GM10248 (cell line): ENCODE measurements at places on chromosomes 11 and 22.

DNA sequence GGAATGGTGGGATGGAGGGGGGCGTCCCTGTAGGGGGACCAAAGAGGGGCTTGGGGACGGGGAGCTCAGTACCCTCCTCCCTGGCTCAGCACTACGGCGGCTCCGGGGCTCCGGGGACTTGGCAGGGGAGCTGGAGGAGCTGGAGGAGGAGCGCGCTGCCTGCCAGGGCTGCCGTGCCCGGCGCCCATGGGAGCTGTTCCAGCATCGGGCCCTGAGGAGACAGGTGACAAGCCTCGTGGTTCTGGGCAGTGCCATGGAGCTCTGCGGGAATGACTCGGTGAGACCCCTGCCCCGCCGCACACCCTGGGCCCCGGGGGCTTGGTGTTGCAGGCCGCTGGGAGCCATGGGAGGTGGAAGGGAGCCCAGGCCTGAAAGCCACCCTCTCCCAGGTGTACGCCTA lies 11.8 kb upstream of the MIF start:
- no peak for DNase-seq

DNA sequence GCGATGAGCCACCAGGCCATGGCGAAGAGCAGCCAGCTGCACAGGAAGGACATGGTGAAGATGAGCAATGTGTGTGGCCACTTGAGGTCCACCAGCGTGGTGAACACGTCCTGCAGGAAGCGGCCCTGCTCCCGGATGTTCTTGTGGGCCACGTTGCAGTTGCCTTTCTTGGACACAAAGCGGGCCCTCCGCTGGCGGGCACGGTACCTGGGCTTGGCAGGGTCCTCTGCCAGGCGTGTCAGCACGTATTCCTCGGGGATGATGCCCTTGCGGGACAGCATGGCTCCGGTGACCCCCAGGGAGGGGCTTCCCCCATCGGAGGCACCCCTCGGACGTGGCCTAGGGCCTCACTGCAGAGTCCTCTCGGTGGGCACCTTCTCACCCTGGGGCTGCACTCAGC lies 648 bp downstream of the KCNJ11 start:
- no peak for DNase-seq

- DNase-seq, result no peak
Measured at GRCh38 chr11:120929090-120929489, 94.8 kb upstream of the TBCEL start.

DNA sequence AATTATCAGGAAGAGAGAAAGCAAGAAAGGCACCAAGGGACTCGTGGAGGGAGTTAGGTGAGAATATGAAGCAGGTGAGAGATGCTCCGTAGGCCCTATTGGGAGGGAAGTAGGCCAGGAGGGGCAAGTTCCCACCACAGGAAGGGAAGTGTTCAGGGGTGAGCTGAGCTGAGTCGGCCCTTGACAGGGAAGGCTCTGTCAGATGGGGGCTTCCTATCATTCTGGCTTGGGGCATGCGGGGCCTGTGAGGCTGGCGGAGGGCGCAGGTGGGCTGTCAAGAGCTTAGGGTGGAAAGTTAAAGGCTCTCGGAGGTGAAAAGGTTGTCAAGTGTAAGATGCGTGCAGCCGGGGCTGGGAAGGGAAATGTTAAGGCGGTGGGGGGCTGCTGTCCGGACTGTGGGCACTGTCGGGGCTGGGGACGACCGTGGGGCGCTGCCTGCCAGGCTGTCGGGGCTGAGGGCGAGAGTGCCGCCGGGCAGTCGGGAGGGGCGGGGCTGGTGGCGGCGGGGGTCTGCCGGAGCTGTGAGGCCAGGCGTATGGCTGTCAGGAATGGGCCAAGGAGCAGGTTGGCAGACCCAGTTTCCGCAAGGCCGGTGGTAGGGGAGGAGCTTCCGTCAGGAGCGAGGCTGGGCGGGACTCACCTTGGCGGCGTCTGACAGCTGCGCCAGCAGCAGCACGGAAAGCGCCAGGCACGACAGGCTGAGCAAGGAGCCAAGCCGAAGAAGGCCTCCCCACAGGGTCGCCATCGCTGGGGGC lies 496 bp downstream of the TMEM9B start:
- DNase-seq, result peak; percentile 84

GRCh38 chr22:50302564-50302963 lies 4.9 kb downstream of the PLXNB2 start:
- no peak for DNase-seq

GRCh38 chr11:4094348-4095291 lies at the start of gene RRM1:
TSS of gene RRM1 (plus strand) at chr11:4094799. CDS start at chr11:4095013, 214 bp downstream.
- DNase-seq, result peak; percentile 94

- no peak for DNase-seq
Measured at GRCh38 chr11:120197977-120198376, 12.9 kb upstream of the OAF start.

- no peak for DNase-seq
Measured at GRCh38 chr22:21589396-21589795, 21.9 kb downstream of the UBE2L3 start.

GRCh38 chr11:118136801-118137200 lies 15.8 kb downstream of the SCN4B start:
- no peak for DNase-seq

DNA sequence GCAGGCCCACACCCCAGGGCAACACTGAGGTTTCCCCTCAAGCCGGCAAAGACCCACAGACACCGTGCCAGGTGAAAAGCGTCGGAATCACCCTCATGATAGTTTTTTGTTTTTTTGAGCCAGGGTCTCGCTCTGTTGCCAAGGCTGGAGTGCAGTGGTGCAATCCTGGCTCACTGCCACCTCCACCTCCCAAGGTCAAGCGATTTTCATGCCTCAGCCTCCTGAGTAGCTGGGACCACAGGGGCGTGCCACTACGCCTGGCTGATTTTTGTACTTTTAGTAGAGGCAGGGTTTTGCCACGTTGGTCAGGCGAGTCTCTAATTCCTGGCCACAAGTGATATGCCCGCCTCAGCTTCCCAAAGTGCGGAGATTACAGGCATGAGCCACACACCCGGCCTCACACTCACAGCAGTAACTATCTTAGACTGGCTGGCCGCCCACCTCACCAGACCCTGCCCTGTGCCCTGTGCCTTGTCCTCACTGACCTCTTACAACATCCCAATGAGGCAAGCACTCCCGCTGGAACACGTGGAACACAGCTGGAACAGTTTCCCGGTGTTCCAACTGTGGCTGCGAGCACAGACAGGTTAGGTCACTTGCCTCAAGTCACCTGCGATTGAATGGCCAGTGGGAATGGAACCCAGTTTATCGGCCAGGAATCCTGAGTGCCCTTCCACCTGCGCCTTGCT lies 21.1 kb downstream of the LRRC10B start:
- no peak for DNase-seq

GRCh38 chr11:123082977-123083376 lies 21.0 kb upstream of the HSPA8 start:
- no peak for DNase-seq

DNA sequence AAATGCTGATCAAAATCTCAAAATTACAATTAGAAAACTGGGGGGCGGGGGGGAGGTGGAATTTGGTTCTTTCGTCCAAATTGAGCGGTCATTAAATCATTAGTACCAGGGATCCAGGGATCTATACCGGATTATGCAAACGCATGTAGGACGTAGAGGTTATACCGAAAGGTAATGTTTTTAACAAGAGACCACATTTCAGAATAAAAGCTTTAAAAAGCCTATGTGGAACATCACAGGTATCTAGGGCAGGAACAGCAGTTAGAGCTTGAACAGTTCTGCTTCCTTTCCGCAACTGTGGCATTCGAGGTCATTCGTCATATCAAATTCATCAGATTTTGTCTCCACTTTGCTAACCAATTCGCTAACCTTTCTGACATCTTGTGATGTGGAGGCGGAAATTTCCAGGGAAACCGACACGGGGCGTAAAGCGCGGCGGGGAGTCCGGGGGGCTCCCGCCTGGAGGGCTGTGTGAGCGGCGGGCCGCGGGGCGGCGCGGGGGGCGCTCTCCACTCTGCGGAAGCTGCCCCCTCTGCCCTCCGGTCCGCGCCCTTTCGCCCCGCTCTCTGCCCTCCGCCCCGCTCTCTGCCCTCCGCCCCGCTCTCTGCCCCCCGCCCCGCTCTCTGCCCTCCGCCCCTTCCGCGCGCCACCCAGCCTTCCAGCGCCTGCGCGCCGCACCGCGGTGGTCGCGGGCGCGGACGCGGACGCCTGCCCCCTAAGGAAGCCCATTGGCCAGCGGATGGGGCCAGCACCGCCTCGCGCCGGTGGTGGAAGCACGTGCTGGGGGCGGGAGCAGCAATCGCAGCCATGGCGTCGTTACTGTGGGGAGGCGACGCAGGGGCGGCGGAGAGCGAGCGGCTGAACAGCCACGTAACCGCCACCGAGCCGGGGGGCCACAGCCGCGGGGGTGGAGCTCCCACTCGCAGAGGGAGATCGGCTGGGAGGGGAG lies at the start of gene DDX25:
Gene DDX25, plus strand, starts transcription at position 798 of the 949 bp plus-strand sequence. Its CDS starts 10 bp downstream, at position 808.
- DNase-seq, result no peak

DNA sequence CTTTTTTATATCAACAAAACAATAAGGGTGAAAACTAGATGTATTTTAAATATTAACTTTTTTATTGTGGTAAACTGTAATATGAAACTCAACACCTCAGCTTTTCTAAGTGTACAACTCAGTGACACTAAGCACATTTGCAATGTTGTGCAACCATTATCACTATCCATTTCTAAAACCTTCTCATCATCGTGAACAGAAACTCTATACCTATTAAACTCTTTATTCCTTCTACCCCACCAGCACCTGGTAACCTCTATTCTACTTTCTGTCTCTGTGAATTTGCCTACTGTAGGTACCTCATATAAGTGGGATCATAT lies 9.4 kb downstream of the HORMAD2 start:
- no peak for DNase-seq

DNA sequence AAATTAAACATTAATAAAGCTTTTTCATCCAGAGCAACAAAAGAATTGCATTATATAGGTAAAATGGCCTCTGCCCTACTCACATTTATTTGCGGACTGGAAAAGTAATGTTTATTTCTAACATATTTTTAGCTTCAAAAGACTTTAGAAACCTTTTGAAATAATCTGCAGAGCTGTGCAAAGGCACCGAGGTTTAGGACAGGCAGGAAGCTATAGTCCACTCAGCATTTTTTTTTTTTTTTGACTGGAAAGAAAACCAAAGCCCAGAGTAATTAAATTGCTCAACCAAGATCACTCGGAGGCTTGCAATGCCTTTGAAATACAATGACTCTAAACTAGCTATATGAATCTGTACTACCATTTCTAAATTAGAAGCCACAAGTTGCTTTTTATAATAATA lies 19.1 kb downstream of the BARX2 start:
- no peak for DNase-seq
